ENCODE measurements at places on chromosomes 11 and 22. TPM values are rescaled to one million over a fixed set of nuclear protein-coding genes. Genes with fewer than 3 reads are reported as not detected.

Gene INS
- total RNA-seq, result not detected

Gene OR52I1
- not detected for total RNA-seq

Gene HBG2
- total RNA-seq, result not detected

Gene OR1S2
- total RNA-seq, result not detected

Gene KCNK7
- total RNA-seq, result not detected

Gene NPAS4
- not detected for total RNA-seq

Gene SYT7
- 9.7 TPM for total RNA-seq

Gene ROBO4
- total RNA-seq, result 2.7 TPM

Gene GLYATL2
- not detected for total RNA-seq

Gene OR5P2
- not detected for total RNA-seq

Gene MICALL1
- total RNA-seq, result 60.8 TPM

Gene TMPRSS5
- total RNA-seq, result under 0.01 TPM

Gene SLC17A6
- total RNA-seq, result not detected

Gene TRIM48
- not detected for total RNA-seq

Gene CHCHD10
- 2.2 TPM for total RNA-seq

Data from placental pericyte (primary cell).